ENCODE measurements at places on chromosomes 13 and 19.

- no peak for DNase-seq
Measured at GRCh38 chr13:23621316-23621645, 51.1 kb downstream of the TNFRSF19 start.

DNA sequence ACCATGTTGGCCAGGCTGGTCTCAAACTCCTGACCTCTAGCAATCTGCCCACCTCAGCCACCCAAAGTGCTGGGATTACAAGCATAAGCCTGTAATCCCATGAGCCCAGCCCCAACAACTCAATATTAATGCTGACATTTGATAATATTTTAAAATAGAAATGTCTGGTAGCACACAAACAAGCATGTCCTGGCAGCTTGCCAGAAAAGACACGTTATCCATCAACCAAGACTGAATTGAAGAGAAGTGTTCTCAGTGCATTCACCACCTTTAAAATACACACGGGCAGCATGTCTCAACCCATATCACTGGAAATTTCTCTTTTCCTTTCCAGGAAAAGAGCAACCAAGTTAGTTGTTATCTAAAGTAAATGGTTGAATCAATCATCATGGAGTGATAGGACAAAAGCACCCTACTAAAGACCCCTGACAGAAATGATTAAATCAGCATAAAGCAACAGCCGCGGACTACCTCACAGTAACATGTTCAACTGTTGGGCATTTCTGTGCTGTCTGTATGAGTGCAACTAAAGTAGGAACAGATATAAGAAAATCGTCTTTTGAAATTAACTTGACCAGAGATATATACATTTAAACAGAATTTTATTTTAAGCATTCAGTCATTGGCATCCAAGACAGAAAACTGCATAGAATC is 25.0 kb downstream of the LHFPL6 start:
- no peak for DNase-seq

GRCh38 chr13:21898945-21899344 is 228.1 kb downstream of the FGF9 start:
- no peak for DNase-seq

DNA sequence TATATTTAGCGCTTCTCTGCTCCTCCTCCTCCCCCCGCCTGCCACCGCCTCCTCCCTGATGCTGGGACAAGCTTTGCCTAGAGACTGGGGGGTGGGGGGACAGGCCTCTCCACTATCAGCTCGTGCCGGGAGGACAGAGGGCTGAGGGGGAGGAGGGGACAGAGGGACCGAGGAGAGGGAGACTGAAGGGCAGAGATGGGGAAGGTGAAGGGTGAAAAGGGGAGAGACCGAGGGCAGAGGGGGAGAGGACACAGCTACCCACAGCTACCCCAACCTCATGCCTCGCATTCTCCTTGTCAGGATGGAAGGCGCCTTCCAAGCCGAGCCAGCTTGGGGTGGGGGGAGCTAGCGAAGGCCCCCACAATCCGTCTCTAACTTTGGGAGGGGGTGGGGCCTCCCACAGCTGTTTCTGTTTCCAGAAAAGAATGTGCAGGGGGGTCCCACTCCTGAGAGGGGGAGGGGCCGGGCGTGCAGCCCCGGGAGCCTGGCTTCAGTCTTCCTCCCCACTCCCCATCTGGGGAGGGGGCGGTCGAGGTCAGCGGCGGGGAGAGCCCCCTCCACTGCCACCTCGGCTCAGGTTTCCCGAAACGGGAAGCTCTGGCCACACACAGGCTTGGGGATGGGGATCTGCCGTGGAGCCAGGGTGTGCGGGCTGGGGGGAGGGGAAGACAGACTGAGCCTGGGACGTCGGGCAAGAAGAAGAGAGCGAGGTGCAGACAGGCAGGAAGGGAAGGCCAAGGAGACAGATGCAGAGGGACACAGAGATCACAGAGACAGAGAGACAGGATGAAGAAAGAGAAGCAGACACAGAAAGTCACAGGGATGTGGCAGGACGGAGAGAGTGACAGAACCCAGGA is 1.6 kb downstream of the DACT3 start:
- no peak for DNase-seq

- DNase-seq, result no peak
Measured at GRCh38 chr13:73738626-73739025, 395.6 kb downstream of the KLF12 start.

- no peak for DNase-seq
Measured at GRCh38 chr13:49219647-49220035, 497 bp upstream of the MLNR start.

GRCh38 chr19:56383826-56384605 is 9.3 kb downstream of the ZNF582 start:
- DNase-seq, result no peak

GRCh38 chr19:35257113-35257461 is 8.3 kb downstream of the LSR start:
- no peak for DNase-seq

- DNase-seq, result no peak
Measured at GRCh38 chr13:102041544-102041943, 360.3 kb downstream of the FGF14 start.

GRCh38 chr19:55339889-55340783 is 460 bp downstream of the KMT5C start:
- DNase-seq, result no peak

- DNase-seq, result no peak
Measured at GRCh38 chr19:6161271-6161850, 25.9 kb downstream of the ACSBG2 start.

- DNase-seq, result no peak
Measured at GRCh38 chr13:98056839-98057410, 86.0 kb upstream of the FARP1 start.

DNA sequence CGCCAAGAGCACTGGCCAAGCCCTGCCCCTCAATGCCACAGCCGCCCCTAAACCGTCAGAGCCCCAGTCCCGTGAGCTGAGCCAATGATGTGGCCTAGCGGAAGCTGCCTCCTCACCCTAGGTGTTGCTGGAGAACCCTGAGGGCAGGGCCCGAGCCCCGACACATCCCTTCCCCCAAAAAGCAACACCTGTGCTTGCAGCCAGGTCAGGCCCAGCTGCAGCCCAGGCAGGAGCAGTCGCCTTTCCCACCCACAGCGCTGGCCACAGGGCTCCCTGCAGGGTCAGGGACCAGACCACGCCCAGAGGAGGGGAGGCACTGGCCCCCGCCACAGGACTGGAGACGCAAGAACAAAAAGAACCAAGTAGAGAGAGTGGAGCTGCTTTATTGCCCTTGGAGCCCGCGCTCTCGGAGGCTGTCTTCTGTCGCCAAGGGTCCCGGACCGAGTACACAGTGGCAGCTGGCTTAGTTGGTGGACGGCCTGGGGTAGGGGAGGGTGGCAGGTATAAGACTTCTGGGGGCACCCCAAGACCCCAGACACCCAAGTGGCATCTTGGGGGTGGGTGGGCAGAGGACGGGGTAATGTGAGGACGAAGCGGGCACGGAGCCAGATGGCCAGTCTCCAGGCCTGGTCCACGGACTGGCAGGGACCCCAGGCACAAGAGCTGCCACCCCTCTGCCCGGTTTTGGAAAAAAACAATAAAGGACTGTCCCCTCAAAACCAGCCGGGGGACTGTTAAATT is 3.3 kb downstream of the P2RY11 start:
- DNase-seq, result no peak

DNA sequence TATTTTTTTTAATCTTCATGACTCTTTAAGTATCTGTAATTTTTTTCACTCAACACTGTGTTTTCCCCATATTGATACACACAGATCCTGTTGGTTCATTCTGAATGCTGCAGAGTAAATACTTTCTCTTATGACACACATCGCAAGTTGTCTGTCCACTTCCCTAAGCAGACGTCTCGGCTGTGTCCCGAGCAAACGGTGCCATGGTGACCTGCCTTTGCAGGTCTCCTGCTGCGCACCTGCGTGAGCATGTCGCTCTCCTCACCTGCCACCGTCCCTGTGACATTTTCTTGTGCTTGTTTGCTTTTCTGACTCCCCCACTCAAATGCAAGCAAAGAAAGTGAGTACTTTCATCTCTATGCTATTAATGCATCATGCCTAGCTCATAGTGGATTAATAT is 57.8 kb downstream of the CCDC70 start:
- DNase-seq, result no peak
